ENCODE measurements at places on chromosomes 13 and 19. TPM values are rescaled to one million over a fixed set of nuclear protein-coding genes. Genes with fewer than 3 reads are reported as not detected.

The OR4F17 gene
- total RNA-seq, result 0.32 TPM

DNA sequence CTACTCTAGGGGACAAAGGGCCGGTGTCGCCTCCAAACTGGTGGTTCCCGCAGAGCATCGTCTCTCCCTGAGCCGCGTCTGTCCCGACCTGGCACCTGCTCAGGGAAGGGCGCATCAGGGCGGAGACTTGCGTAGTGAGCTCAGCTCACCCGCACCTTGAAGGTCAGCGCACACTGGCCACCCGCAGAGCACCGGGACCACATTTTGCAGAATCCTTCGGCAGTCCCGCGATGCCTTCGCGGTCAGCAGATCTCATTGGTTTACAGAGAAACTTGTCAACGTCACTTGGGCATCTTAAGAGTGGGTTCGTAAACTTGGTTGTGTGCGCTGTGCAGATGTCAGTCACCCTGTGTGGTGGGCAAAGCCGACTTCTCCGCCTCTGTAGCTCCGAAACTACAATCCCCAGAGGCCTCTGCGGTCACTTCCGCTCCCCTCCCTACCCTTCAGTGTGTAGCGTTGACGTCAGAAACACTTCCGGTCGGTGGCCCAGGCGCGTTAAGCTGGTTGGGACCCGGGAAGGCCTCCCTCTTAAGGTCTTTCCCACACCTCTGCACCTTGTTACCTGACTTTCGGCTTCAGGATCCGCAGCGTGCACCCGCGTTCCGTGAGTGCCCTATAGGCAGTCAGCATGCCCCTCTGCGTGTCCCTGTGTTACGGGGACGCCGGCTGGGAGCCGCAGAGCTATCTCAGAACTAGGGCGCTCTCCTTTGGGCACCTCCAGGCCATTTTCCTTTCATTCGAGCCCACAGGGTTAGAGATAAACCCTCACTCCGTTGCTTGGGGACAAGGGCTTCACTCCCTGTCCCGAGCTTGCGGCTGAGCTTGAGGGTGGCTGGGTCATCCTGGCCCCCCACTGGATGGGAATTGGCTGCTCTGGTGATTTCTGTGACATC, 36.5 kb upstream of the ZNF527 start:
- peak; percentile 89 for DNase-seq

DNA sequence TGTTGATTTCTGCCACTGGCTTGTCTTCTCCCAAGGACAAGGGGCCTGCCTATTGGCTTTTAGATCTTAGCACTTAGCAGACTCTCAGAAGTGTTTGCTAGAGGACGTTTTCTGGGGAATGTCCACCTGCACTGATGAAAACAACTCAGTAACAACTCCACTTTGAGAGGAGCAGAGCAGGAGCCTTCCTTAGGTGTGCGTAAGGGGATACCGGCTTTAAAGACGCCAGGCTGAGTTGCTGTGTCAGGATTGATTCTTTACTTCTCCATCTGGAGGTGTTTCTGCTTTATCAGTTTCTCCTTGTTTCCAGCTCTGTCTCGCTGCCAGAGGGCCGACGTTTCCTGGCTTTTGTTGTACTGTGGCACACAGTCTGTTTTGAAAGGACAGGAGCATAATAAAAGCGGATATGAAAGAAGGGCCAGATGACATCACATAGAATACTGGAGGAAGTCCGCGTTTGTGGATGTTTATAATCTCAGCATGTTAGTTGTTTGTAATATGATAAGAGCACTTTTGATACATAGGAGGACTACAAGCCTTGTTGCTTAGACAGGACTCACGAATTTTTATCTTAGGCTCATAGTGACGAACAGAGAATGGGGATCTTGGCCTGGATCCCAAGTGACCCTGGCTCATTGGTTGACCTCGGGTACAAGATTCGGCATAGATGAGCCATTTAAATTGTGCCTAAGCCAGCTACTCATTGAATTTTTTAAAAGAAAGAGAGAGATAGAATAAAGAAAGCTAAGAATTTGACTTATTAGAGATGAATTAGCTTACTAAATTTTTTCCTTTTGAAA, 34.6 kb downstream of the COL4A2 start:
- peak; percentile 87 for DNase-seq

DNA sequence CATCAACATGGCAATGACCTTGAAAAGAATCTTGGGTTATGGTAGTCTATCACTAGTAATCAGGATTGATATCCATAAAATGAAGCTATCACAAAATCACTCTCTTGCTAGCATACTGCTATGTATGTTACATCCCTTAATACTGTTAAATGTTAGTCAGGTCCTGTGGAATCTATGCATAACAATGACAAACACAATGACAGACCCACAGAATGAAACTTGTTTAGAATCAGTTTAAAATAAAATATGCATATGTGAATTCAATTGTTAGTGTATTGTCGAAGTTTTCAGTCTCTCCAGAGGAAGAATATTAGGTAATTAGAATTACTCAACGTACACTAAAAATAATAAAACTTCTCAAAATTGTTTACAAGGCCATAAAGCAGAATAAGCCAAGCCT, 137.6 kb downstream of the DACH1 start:
- DNase-seq, result no peak

- peak; percentile 10 for DNase-seq
Observed at GRCh38 chr13:76164290-76164689, 528.2 kb downstream of the LMO7 start.

GRCh38 chr19:15252398-15253018, 20.3 kb upstream of the EPHX3 start:
- DNase-seq, result peak; percentile 59

- DNase-seq, result peak; percentile 73
Observed at GRCh38 chr19:53671663-53672062, 39.9 kb downstream of the DPRX start.

DNA sequence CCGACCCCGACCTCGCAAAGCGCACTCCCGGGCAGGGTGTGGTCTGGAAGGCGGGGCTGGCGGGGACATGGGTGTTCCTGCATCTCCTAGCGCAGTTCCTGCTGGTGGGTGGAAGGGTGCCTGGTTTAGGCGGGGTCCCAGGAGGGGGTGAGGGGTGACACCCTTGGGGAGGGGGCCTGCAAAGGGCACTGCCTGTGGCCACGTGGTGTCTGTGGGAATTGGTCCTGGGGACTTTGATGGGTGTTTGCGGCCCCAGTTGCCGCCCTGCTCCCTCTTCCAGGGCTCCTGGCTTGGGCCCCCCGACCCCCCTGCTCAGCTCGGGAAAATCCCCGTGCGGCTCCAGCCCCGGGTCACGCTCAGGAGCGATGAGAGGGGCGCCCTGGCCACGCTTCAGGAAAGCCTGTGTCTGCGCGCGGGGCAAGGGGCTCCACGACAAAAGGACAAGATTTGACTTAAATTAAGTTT, 19.1 kb downstream of the WTIP start:
- DNase-seq, result no peak

- DNase-seq, result no peak
Observed at GRCh38 chr19:40717325-40717879, 490 bp downstream of the ITPKC start.

The UBE2L5 gene
- not detected for total RNA-seq

The NPAS1 gene
- total RNA-seq, result 0.86 TPM

DNA sequence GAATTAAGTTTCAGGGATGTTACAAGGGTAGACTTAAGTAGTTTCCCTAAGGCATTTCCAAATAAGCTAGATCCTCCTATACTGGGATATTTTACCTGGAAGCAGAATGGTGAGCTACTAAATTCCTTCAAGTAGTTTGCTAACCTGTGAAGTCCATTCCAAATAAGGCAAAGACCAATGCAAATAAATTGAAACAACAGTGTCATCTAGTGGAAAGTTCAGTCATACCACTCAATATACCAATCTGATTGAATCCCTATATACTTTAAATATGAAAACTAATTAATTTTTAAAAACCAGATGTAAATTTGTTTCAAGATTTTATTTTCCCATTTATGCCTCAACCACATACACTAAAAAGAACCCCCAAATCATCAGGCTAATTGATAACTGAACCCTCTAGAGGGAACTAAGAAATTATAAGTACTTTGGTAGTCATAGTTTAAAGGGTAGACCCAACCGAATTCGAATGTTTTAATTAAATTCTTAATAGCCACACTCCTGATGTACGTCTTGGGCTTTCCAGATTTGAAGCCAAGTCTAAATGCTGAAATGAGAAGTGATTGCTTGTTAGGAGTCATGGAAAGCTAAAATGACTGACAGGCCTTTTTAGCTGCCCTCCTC, 223.7 kb downstream of the TBC1D4 start:
- peak; percentile 52 for DNase-seq

DNA sequence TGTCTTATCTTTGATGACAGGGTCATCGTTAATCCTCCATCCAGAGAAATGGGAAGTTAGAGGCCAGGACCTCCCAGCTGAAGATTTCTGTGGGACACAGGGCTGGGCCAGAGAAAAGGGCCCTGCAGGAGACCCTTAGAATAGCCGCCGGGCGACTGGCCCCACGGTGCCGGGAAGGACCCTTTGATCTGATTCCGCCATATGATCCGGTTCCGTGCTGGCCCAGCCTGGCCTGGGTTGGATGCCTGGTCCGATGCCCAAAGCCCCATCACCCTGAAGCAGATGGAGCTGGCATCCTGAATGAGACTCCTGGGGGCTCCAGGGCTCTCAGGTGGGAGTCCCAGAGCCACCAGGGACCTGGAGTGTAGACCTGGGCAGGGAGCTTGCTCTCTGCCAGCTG, 6.0 kb upstream of the STK11 start:
- DNase-seq, result no peak

GRCh38 chr13:28161370-28161769, 23.0 kb downstream of the PAN3 start:
- peak; percentile 36 for DNase-seq

DNA sequence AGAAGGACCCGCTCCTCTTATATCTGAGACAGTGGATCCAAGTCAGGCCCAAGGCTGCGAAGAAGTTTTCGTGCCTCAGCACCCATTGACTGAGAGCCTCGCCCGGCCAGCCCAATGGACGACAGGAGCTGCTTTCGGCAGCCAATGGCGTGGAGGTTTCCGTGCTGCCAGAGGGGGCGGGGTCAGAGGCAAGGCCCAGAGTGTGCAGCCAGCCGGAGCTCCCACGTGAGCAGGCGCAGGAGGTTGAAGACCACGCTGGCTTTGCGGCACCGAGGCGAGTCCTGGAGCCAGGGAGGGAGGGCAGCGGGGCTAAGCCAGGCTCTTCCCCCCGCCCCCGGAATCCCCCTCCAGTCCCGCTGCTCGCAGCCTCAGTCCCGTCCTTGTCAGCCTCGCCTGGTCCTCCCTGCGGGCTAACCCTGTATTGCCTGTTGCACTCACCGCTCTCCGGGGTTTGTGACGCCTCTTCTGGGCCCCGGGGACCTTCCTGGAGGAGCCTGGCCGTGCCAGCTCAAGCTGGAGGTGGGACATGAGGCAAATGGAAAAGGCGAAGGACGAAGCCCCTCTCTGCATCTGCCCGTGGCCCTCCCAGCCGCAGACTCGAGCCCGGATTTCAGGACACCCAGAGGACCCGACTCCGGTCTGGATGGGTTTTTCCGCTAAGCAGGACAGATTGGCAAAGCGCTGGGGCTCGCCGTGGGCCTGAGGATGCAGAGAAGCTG, 1.5 kb downstream of the IFNL4 start:
- no peak for DNase-seq

The PTGIR gene
- total RNA-seq, result 5.5 TPM

DNA sequence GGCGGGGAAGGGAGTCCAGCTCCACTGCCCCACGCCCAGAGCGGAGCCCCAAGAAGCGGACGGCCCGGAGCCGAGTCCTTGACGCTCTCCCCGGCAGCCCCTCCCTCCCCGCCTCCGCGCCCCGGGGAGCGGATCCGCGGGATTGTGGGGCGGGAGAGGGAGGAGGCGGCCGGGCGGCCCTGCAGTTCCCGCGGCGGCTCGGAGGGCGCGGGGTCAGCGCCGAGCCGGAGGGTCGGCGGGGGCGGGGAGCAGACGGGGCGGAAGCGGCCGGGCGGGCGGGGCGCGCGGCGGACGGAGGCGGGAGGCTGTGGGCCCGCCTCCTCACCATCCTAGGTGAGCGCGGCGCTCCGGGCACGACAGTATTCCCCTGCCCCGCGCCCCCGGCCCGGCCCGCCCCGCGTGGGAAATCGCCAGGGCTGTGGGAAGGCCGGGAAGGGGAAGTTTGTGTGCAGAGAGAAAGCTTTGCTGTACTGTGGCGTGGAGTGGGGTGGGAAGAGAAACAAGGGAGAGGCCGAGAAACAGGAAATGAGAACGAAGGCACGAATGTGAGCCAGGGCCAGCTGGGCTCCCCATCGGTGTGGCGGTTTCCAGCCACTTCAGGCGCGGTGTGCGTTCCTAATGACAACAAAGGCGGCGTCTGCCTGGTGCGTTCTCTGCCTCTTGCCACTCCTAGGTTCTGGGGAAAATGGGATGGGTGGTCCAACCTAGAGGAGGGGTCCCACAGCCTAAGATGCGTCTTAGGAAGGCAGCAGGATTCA, 1.3 kb upstream of the KLF12 start:
- DNase-seq, result peak; percentile 41

GRCh38 chr13:30715372-30715756, 20.0 kb upstream of the ALOX5AP start:
- no peak for DNase-seq

Measured in fibroblast of villous mesenchyme (primary cell).